ENCODE measurements at places on chromosomes 5 and 9.

DNA sequence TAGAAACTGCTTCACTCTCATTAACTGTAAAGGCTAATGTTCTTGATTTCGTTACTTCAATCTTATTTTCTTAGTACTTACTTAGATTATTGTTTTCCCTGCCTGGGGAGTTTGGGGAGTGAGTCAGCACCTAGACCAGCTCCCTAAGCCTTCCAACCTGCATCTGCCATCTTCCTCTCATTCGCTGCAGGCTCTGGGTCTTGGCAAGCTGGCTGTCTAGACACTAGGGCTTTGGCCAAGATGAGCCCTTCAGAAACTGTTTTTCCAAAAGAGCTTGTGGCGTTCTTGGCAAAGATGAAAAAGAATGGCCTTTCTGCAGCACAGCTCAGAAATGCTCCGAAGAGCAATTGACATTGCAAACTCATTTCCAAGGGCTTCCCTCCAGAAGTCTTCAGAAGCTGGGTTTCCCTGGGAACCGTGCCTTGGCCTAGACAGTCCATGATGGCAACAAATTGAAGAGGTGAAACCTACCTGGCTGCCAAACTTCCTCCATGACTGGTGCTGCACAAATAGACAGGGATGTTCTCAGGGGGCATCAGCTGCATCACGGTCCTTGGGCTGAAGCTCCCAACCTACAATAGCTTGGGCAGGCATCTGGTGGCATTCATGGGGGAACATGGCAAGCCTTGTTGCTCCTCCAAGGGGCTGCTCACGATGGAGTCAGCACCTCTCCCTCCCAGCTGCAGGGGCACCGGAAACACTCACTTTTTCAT, 76.6 kb downstream of the NSUN2 start:
- DNase-seq = no peak

- no peak for DNase-seq
Measured at GRCh38 chr5:151139015-151139414, 18.6 kb downstream of the ANXA6 start.

GRCh38 chr9:131666774-131667173, 73.1 kb downstream of the RAPGEF1 start:
- no peak for DNase-seq

GRCh38 chr5:14996997-14997396, 125.4 kb upstream of the ANKH start:
- no peak for DNase-seq

- no peak for DNase-seq
Measured at GRCh38 chr9:121281614-121282276, 13.8 kb downstream of the GSN start.

DNA sequence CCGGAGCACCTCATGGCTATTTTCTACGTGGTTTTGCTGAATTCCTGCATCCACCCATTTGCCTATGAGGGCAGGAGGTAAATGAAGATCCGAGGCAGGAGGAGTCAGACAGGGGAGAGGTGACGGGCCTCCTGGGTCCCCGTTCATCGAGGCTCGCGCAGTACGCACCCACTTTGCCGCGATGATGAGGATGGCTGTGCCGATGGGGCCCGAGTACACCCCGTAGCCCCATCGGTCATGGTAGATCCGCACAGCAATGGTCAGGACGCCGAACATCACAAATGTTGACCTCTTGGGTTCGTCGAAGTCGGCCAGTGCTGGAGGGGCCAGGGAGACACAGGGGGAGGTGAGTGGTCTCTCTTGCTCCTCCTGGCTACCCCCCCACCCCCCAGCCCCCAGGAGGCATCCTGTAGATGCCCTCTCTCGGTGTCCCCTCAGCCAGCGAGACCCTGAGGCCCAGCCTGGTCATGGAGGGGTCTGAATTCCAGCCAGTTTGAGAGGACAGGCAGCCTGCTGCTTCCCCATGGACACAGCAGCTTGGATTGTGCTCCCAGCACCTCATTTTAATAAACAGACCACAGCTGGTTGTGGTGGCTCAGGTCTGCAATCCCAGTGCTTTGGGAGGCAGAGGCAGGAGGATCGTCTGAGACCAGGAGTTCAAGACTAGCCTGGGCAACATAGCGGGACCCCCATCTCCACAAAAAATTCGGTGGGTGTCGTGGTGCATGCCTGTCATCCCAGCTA, 5.9 kb downstream of the MYMK start:
- no peak for DNase-seq

GRCh38 chr5:42779083-42779482, 22.5 kb downstream of the CCDC152 start:
- DNase-seq = no peak

DNA sequence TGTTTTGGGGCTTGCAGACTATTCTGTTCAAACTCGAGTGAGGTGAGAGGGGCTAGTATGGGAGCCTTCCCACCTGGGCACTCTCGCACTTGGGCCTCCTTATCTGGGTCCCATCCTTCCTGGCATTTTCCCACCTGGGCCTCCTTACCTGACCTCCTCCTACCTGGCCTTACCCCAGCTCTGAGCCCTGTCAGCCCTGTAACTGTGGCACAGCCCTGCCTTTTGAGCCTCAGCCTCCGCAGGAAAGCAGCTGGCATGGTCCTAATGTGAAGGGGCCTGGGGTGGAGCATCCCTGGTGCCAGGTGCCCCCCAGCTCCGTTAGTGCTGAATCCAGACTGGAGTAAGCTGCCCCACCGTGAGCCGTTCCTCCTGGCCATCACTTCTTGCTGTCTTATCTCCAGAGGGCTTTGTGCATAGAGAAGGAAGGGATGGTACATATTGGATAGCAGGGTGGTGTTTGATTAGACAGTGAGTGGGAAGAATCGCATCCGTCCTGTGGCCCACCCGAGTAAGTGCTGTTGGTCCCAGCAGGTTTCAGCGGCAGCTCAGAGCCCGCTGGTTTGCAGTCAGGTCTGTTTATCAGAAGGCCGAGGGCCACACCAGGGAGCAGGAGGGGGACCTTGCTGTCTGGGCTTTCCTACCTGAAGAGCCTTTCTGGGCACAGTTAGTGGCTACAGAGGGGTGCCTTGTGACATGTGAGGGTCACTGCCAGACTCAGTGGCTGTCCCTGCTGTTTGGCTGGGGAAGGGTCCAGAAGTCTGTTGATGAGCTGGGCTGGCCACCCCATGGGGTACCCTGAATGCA, 76.5 kb downstream of the WNK2 start:
- no peak for DNase-seq

GRCh38 chr5:148769941-148770340, 56.5 kb upstream of the ADRB2 start:
- no peak for DNase-seq

DNA sequence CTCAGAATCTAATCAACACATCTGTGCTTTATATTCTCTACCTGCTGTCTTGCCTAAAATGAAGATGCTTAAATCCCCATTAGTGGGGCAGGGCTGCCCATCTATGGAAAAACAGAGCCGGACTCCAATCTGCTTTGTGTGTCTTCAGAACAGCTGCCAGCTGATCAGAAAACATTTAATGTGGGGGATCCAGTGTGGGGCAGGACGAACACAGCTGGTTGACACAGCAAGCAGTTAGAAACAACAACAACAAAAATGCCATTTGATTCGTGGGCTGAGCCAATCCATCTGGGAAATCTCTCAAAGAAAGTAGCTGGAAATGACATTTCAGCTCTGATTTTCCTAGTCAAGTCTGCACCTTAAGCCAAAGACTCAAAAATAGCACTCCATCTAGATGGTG, 99.8 kb downstream of the PPP2R2B start:
- no peak for DNase-seq

GRCh38 chr9:114538241-114538640, 33.0 kb upstream of the WHRN start:
- DNase-seq = no peak

DNA sequence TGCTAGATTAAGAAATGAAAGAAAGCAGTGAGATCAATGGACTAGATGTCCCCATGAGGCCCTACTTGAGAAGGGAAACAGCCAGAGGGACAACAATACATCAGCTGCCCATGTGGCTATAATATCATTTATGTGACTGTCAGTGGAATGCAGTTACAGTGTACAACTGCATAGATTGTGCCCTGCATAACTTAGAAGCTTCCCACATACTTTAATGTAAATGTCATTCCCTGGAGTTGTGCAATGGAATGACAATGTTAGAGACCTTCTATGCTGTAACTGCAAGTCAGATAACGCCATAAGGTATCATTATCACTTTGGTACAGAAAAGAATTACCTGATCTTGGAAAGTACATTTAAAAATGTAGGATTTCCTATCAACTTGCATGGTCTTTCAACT, 67.4 kb downstream of the FBN2 start:
- no peak for DNase-seq

- DNase-seq = no peak
Measured at GRCh38 chr5:135545099-135545498, 9.3 kb upstream of the NEUROG1 start.

DNA sequence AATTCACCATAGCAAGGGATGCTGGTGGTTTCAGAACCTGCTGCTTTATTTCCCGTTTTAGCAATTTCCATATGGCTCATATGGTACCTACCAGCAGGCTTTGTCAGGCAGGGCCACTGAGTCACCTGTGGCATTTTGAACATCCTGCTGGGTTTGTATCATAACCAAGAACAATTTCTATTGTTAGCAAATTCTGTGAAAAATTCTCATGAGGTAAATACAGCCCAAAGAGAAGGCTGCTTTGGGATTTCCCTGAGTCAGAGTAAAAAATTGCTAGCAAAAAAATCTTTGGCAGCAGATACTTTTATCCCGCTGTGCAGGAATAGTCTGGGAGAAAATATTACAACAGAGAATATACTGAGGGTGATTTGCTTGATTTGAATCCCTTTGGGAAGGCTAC, 52.7 kb downstream of the PRR16 start:
- DNase-seq = no peak

DNA sequence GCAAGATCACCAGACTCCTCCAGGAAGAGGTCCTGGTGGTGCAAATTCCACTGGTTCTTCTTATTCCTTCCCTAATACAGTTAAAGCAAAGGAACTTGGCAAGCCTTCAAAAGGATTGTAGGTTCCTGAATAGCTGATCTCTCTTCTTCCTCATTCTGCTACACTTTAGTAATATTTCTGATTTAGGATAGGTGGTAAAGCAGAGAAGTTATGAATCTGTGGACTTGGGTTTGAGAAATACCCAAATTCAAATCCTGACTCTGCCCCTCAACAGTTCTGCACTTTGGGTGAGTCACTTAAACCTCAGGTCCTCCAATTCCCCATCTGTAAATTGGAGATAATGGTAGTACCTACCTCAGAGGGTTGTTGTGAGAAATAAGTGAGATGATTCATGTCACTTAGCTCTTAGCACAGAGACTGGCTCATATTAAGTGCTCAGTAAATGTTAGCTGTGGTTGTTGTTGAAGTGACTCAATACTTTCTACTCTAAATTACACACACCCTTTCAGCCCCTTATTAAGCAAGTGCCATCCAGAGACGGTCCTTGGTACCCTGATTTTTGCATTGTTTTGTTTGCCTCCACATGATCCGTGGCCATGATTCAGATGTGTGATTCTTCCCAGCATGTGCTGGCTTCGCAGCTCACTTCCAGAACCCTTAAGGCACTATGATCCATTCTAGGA, 5.2 kb downstream of the SH3RF2 start:
- no peak for DNase-seq

DNA sequence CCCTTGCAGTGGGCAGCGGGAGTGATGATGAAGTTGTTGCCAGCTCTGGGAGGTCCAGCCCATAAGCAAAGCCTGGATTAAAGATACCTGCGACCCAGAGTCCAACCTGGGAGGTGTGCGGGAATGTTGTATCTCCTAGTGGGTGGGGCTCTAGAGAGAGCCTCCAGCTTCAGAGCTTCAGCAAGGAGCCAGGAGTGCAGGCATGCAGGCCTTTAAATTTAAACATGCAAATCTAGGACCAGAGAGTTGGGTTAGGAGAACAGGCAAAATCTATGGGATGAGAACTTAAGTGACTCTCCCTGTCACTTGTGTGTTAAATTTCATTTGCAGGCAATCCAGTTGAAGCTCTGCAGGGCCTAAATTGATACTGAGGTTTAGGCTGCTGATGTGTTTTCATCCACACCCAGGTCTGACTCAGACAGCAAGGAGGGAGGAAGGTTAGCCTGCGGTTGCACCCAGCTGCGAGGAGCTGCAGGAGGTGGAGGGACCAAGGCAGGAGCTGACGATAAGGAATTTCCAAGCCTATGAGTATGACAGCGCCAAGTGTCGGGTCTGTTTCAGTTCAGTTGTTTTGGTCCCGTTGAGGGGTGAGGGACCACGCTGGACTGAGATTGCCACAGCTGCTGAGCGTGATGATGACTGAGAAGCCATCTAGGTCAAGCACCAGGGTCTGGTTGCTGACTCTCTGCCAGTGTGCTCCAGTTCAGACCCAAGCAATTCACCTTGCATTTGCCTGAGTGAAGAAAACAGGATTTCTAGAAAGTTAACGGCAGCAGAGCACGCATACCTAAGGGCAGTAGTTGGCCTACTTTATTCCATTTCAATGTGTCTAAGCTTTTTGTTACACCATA, 243.0 kb downstream of the ICE1 start:
- no peak for DNase-seq

- no peak for DNase-seq
Measured at GRCh38 chr9:37936376-37936775, 32.4 kb upstream of the SLC25A51 start.

DNA sequence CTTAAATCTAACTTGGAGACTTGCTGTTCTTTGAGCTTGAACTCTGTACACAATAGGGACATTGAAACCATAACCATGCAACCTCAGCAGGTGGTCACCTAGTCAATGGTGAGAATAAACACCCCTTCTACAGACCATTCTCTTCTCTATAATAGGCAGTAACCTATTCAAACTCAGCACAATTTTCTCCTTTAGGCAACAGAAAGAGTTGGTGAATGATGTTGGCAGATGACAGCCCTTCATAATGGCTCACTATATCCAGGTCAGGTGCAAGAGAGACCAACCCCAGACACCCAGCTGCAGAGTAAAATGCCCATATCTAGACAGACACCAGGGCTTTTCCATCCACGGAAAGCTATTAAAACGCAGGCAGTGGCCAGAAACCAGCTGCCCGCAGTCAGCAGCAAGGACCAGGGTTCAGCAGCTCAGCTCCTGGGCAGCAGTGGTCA, 106.7 kb downstream of the SERINC5 start:
- DNase-seq = no peak

DNA sequence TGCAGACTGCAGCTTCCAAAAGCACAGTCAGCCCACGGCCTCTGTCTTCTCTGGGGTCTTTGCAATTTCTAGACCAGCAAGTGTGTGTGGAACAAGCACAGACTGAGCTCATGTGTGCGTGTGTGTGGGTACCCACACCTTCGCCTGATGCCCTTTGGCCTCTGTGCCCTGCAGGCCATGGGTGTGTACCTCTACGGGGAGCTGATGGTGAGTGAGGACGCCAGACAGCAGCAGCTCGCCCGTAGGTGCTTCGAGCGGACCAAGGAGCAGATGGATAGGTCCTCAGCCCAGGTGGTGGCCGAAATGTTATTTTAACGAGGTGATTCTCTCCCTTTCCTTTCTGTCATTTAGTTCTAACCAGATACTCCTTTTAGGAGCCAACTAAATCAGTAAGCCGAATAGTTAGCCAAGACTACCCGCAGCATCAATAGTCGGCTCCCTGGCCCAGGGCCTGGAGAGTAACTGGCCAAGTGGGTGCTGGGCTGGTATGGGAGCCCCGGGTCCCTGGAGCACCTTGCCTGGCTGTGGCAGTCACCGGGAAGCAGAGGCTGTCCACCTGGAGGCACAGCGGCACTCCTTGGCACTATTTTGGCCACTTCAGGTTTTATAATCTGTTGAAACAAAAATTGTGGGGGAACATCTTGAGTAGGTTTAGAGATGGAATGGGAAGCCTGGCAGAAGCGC, 235.0 kb downstream of the FANCC start:
- DNase-seq = no peak

- DNase-seq = no peak
Measured at GRCh38 chr9:87122947-87123685, 175.8 kb upstream of the GAS1 start.
